ENCODE measurements at places on chromosomes 4 and X. TPM values are rescaled to one million over a fixed set of nuclear protein-coding genes. Genes with fewer than 3 reads are reported as not detected.

Gene TCEAL9
- total RNA-seq = 27.7 TPM

- DNase-seq = no peak
Observed at GRCh38 chr4:184359888-184360287, 114.5 kb downstream of the IRF2 start.

Gene SLC38A5
- total RNA-seq = 25.3 TPM

DNA sequence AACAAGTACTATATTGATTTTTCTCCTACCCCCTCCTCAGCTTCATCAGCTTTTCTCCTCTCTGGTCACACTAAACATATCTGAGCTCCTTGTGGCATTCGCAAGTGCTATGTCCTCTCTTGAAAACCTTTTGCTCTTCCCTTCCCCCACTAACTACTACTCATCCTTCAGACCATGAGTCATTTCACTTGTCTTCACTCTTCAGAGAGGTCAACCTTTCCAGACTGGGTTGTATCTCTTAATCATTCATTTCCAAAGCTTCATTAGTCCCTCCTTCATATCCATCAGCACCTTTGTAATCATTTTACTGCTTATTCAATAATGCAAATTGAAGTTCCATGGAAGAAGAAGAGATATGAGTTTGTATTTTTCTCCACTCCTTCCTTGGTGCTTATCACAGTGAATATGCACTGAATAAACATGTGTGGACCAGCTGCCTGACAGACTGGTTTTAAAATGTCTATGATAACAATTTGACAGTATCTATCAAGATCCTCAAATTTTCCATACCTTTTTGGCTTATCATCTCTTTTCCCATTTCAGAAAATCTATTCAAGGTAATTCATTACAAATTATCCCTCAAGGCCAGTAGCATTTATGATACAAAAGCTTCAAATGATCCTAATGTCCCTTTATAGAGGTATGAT is 28.4 kb downstream of the DDX60L start:
- no peak for DNase-seq

GRCh38 chr4:90958256-90958895 is 831.2 kb downstream of the CCSER1 start:
- DNase-seq = no peak

Gene C4orf36
- 2.0 TPM for total RNA-seq

DNA sequence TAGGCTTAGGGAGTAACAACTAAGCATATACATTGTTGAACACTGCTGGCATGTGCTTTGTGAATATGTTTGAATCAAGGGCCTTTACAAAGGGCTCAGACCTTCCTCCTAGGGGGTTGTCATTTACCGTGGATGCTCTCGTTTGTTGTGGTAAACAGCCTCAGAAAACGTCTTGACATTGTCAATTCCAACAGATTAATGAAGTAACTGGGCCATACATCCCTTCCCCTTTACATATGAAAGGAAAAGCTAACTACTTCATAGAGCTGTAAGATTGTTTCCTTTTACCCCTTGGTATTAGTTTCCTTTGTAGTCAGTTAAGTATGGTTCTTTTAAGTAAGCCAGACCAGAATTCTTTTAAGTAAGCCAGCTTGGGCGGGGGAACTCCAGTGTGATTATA is 42.9 kb downstream of the FAT4 start:
- DNase-seq = no peak

Gene OR13H1
- not detected for total RNA-seq

GRCh38 chr4:88761861-88762523 is 64.4 kb upstream of the NAP1L5 start:
- no peak for DNase-seq

Gene SHOX
- total RNA-seq = not detected

DNA sequence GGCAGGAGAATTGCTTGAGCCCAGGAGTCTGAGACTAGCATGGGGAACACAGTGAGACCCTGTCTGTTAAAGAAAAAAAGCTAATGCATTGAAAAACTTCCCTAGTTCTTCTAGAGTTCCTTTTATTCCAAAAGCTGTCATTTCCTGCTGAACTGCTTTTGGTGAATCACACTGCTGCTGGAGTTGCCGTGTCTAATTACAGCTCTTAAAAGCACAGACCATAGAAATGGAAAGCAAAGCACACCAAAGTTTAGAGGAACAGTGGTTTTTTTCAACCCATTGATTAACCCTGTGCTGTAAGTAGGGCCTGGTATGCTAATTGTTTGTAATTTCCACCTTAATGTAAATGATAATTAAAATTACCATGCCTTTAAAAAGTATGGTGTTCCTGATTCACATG is 52.4 kb downstream of the SEPTIN11 start:
- DNase-seq = no peak

- no peak for DNase-seq
Observed at GRCh38 chr4:109160494-109160893, 142.0 kb downstream of the COL25A1 start.

DNA sequence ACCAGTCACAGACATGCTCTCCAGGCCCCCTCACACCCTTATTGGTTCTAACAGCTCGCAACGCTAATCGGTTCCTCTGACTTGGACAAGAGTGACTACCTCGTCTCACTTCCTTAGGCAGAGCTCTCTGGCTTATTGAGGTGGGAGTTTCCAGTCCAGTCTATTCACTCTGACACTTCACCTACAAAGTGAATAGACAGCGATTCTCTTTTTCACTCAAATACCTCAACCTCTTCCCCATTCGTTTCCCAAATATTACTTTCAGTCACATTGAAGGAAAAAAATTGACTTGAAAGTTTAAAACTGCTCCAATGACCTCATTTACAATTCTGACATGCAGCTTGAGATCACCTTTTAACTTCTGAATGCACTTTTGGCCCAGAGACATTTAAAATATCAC is 17.7 kb downstream of the HELT start:
- no peak for DNase-seq

DNA sequence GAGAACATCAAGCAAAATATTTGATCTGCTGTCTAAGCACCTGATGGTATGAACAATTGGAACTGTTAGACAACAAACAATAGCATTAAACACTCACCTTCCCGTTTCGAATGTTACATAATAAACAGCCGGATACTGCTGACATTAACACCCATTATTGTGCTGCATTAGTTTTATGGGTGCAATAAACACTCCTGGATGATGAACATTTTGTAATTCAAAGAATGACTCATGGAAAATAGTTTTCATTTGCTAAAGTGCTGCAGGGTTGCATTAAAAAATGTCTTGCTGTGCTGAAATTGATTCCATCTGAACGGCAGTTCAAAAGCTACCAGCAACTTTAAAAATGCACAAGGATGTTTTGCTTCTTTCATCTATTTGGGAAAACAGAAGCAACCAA is 100.8 kb upstream of the SORBS2 start:
- DNase-seq = no peak

GRCh38 chr4:135949931-135950330 is 1582.4 kb downstream of the PCDH18 start:
- DNase-seq = no peak

DNA sequence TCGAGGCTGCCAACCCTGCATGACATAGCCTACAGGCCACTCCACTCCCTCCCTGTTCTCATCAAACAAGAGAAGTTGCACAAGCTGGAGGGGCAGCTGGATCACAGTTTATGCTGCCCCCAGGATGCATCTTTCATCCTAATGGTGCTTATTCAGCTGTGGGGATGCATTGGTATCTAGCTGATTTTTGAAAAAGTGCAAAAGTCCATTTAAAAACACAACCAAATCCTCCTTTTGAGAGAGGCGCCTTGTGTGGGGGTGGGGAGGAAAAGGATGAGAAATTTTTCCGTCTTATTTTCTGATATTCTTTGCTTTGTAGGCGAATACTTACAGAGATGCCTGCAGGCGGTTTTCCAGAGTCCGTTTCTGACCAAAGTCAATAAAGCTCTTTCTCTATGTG is 276.4 kb upstream of the BOD1L1 start:
- no peak for DNase-seq

DNA sequence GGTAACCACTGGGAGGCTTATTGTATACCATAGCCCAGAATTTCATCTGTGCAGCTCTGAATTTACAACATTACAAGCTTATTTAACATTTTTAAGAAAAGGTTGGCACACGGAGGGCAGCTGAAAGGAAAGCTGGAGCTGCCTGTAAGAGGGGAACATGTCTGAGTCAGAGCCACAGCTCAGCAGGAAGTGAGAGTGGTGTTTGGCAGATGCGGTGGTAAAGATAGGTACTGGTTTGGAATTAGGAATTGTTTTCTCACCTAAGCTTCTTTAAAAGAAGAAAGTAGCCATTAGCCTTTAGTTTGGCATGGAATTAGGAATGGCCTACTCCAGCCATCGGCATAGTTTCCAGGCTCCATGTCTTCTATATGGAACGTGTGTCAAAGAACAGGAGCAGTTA is 172.5 kb upstream of the ANXA3 start:
- DNase-seq = no peak

GRCh38 chr4:164446516-164446915 is 307.4 kb upstream of the SMIM31 start:
- DNase-seq = no peak

DNA sequence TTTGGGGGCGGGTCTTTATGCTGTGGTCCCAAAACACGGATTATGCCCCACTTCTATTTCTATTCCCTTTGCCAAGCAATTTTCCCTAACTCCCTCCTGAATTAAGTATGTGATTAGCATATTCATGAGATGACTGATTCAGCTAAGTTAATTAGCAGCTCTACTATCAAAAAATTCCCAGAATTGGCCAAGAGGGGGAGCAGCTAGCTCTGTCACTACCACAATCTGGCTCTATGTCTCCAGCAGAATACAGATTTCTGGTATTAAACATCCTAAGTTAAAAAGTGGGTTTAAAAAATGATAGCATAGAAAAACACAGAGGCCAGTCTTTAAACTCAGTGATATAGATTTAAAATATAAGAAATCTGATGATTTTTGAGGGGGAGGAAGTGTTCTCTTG is 80.3 kb downstream of the GPC4 start:
- DNase-seq = no peak

Gene SFRP2
- 0.82 TPM for total RNA-seq

DNA sequence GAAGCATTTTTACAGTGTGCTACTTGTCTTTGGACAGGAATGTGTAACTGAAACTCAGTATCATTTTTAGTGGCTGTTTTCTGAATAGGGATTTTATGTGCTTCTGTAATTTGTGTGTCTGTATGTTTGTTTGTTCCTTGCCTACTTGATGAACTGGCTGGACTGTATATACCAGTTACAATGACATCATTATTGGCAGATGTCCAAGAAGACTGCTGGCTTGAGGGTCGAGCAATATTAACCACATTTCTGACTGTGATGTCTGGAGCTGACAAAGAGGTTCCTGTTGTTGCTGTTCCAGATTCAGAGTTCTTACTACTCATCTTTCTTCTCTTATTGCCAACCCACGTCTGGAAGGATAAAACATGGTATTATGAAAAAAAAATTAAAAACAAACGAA is 33.0 kb downstream of the HDX start:
- DNase-seq = peak; percentile 1

DNA sequence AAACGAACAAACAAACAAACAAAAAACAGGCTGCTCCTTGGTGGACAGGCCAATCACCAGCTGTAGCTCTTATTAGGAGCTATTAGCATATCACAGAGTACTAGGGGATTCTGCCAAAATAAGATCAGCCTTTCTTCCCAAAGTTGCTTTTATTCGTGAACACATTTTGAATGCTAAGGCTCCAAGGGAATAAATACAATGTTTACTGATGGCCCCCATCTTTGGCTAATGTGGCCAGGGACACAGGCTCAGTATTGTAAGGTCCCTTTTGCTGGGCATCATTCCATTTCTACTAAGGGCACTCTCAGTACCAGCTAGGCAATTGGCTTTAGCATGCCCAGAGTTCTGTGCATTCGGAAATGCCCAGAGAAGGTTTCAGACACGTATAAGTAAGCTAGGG is 84.3 kb downstream of the GPC4 start:
- no peak for DNase-seq

- DNase-seq = no peak
Observed at GRCh38 chr4:174600391-174600790, 78.1 kb upstream of the HPGD start.

DNA sequence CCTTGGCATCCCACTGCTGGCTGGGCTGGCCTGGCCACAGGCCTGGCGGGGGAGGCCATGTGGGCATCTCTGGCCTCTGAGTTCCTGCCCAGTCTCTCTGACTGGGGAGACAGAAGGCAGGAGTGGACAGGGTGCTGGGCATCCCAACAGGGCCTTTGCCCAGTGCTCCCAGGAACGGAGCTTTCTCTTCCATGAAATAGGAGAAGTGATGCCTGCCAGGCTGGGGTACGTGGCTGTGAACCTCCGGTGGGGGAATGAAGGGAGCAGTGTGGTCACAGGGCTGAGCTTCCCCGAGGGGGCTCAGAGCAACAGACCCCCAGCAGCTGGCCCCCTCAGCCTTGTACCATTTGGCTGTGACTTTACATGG is 40.4 kb upstream of the HMX1 start:
- DNase-seq = no peak

- no peak for DNase-seq
Observed at GRCh38 chr4:80307183-80307735, 28.3 kb upstream of the CFAP299 start.

Gene F9
- total RNA-seq = not detected

Gene MAGEB10
- not detected for total RNA-seq

GRCh38 chr4:1011666-1012033 is 224 bp downstream of the FGFRL1 start:
- no peak for DNase-seq

DNA sequence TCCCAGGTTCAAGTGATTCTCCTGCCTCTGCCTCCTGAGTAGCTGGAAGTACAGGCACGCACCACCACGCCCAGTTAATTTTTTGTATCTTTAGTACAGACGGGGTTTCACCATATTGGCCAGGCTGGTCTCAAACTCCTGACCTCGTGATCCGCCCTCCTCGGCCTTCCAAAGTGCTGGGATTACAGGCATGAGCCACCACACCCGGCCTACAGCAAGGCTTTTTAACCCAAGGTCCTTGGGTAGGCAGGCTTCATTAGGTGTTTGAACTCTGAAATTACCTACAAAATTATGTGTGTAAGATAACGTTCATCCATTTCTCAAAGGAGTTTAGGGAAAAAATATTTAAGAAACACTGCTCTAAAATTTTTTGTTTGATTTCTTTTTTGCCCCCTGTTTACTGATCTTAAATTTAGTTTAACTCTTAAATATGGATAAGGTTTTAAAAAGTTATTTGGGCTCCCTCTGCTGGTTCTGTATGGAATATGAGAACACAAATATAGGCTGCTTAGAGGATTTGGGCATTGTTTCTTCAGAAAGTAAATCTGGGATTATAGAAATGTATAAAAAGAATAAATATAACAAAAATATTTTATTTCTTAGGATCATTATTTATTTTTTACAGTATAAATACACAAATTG is 92.8 kb downstream of the CBR4 start:
- no peak for DNase-seq

Gene ARMCX2
- total RNA-seq = 57.1 TPM

- no peak for DNase-seq
Observed at GRCh38 chrX:5145957-5146356, 1082.7 kb downstream of the NLGN4X start.

DNA sequence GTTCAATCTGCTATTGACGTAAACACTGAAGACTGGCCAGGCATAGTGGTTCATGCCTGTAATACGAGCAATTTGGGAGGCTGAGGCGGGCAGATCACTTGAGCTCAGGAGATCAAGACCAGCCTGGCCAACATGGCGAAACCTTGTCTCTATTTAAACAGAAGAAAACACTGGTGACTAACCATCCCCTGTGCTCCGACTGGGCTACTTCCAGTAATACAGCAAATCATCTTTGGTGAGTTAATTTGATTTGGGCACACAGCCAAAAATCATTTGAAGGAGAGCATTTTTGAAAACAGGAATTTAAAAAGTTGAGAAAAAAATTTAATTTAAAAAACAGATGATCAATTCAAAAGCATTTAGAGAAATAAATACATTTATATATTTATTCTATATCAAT is 52.0 kb downstream of the SEC24D start:
- no peak for DNase-seq

Gene TMEM144
- total RNA-seq = 2.4 TPM

Measured in frontal cortex (tissue), 4 donors.